ENCODE measurements at places on chromosomes 1 and 21.

- peaks cover 7% of the 10 kb centered on the region for H3K27me3 ChIP-seq
- H3K27ac ChIP-seq: no peak overlapping the region
- no peak overlapping the region for H3K4me3 ChIP-seq
- H3K36me3 ChIP-seq: no peaks in the 10 kb centered on the region
- no peaks in the 10 kb centered on the region for H3K4me1 ChIP-seq
Measured at GRCh38 chr1:182723200-182723599, 38.8 kb upstream of the RGS8 start.

- no peak for DNase-seq
- H3K27me3 ChIP-seq: no peaks in the 10 kb centered on the region
- H3K36me3 ChIP-seq: no peaks in the 10 kb centered on the region
- no peak overlapping the region for H3K4me3 ChIP-seq
- no peak overlapping the region for H3K27ac ChIP-seq
Measured at GRCh38 chr1:54167422-54168139, 14.8 kb upstream of the CDCP2 start.

GRCh38 chr1:158087320-158087927, 93.3 kb upstream of the CD1D start:
- no peak overlapping the region for H3K4me3 ChIP-seq
- no peaks in the 10 kb centered on the region for H3K36me3 ChIP-seq
- no peaks in the 10 kb centered on the region for H3K4me1 ChIP-seq
- H3K27ac ChIP-seq: no peak overlapping the region
- no peak for DNase-seq
- no peaks in the 10 kb centered on the region for H3K27me3 ChIP-seq

- H3K36me3 ChIP-seq: no peaks in the 10 kb centered on the region
- no peak overlapping the region for H3K4me3 ChIP-seq
- DNase-seq: no peak
- no peaks in the 10 kb centered on the region for H3K27me3 ChIP-seq
- no peak overlapping the region for H3K27ac ChIP-seq
Measured at GRCh38 chr1:196467230-196467925, 140.9 kb downstream of the KCNT2 start.

DNA sequence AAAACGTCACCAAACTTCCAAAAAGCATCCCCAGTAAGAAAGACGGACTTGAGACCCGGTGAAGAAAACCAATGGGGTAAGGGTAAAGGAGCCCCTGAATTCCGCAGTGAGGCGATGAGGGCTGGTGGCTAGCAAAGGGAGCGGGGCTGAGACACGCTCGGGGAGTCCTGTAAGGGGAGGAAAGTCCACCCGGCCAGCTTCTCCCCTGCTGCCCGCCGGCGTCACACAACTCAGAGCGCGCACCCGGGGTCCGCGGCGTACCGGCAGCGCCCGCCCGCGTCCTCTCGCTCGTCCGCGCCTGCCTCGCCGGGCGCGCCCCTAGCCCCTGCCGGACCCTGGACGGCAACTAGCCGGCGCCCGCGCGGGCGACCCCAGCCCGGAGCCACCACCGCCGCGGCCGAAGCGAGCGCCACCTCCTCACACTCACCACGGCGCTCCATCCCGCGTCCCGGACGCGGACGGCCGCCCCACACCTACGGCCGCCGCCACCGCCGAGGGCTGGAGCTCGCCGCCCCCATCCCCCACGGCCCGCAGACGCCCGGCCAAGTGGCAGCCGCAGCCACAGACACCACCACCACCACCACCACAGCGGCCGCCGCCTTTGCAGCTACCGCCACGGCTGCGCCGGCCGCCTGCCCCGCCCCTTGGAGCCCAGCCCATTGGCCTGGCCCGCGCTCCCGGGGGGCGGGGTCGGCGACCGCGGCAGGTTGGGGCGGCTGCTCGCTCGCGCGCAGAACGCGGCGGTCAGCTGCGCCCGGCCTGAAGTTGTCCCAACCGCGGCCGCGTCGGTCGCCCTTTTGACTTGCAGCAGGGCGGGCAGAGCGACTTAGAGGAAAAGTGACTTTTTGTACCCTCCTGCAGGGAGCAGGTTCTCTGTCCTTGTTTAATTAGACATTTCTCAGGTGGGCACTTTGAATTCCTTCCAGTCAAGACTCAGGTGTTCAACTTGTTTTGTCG, 10.0 kb upstream of the ARHGAP29 start:
- peak overlapping the region; percentile 86 for H3K4me3 ChIP-seq
- peaks cover 4% of the 10 kb centered on the region for H3K36me3 ChIP-seq

DNA sequence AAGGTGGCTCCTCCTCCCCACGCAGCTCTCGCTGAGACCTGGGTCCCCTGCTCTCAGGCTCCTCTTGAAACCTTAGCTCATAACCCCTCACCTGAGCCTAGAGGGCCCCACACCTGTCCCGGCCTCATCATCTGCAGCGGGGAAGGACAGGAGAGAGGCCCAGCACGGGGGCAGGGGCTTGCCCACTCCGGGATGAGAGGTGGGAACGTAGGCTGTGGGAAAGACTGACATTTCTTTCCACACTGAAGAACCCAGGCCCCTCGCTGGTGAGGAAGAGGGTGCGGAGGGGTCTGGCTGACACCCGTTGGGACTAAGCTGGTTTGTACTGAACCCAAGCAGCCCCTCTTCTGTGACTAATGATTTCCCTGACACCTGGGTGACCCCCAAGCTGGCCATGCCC, 14.0 kb upstream of the NES start:
- H3K4me3 ChIP-seq: no peak overlapping the region
- DNase-seq: no peak
- no peaks in the 10 kb centered on the region for H3K36me3 ChIP-seq
- H3K4me1 ChIP-seq: peaks cover 19% of the 10 kb centered on the region

GRCh38 chr1:233981042-233981675, 76.7 kb downstream of the SLC35F3 start:
- no peak overlapping the region for H3K4me3 ChIP-seq
- no peak for DNase-seq
- H3K36me3 ChIP-seq: no peaks in the 10 kb centered on the region
- H3K4me1 ChIP-seq: no peaks in the 10 kb centered on the region
- no peaks in the 10 kb centered on the region for H3K27me3 ChIP-seq

GRCh38 chr1:22651941-22652856, 837 bp upstream of the C1QB start:
- no peak overlapping the region for H3K27ac ChIP-seq
- no peak for DNase-seq
- peaks cover 14% of the 10 kb centered on the region for H3K27me3 ChIP-seq
- H3K36me3 ChIP-seq: no peaks in the 10 kb centered on the region
- H3K4me1 ChIP-seq: no peaks in the 10 kb centered on the region
- no peak overlapping the region for H3K4me3 ChIP-seq

DNA sequence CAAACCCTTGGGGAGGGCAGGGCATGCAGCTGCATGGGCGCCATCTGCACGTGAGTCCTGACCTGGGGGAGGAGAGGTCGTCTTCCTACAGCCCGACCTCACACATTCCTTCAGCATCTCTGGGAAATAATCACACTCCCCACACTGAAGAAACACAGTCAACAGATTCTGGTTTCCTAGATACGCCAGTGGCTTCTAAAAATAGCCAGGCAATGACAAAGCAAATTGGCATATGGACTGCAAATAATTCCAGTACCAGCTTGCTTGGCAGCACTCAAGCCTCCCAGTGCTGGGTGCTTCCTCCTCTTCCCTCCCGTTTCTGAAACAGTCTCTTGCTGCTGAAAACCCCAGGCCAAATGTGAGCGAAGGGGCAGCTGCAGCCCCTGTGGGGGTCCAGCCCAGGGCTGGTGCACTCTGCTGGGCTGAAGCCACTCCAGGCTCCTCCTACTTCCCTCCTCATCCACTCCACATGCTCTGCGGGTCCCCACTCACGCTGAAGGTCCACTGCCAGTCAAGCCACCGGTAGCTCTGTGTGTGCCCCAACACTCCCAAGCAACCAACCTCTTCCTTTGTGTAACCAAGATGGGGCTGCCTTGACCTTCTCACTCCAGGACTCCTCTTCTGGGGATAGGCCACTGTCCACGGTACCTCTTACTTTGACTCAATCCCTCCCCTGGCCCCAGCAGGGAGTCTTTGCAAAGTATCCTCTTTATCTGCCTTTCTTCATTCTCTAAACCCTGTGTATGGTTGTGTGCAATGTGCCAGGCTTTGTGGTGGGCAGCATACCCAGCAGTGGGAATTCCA, 69.0 kb downstream of the KCND3 start:
- H3K27ac ChIP-seq: no peak overlapping the region
- DNase-seq: no peak
- H3K4me3 ChIP-seq: no peak overlapping the region
- peaks cover 35% of the 10 kb centered on the region for H3K27me3 ChIP-seq
- peaks cover 4% of the 10 kb centered on the region for H3K4me1 ChIP-seq

DNA sequence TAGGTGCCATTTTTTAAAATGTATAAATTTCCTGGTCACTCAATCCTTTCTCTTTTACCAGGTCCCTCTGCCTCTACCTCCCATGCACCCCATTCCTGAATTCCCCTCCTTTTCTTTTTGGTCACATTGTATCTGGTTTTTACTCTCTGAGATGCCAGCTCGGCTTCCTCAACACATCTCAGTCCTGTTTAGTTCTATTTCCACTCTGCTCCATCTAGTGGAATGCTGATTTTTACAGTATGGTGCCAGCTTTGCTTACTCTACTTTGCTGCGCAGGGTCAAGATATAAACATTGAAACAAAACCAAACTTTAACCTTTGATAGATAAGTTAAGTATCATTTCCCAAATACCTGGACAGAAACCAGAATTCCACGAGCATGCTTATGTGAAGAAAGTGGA, 96.0 kb downstream of the ESRRG start:
- no peaks in the 10 kb centered on the region for H3K27me3 ChIP-seq
- no peaks in the 10 kb centered on the region for H3K36me3 ChIP-seq
- H3K27ac ChIP-seq: no peak overlapping the region
- H3K4me1 ChIP-seq: no peaks in the 10 kb centered on the region

GRCh38 chr1:61184714-61185106, 102.3 kb downstream of the NFIA start:
- peak overlapping the region; percentile 41 for H3K27ac ChIP-seq
- H3K4me1 ChIP-seq: peaks cover 7% of the 10 kb centered on the region
- DNase-seq: no peak
- H3K27me3 ChIP-seq: no peaks in the 10 kb centered on the region

Measured in naive thymus-derived CD8-positive, alpha-beta T cell (primary cell).